ENCODE measurements at places on chromosomes 3 and 15.

- no peak for DNase-seq
Measured at GRCh38 chr3:69009559-69010410, 3.7 kb downstream of the EOGT start.

DNA sequence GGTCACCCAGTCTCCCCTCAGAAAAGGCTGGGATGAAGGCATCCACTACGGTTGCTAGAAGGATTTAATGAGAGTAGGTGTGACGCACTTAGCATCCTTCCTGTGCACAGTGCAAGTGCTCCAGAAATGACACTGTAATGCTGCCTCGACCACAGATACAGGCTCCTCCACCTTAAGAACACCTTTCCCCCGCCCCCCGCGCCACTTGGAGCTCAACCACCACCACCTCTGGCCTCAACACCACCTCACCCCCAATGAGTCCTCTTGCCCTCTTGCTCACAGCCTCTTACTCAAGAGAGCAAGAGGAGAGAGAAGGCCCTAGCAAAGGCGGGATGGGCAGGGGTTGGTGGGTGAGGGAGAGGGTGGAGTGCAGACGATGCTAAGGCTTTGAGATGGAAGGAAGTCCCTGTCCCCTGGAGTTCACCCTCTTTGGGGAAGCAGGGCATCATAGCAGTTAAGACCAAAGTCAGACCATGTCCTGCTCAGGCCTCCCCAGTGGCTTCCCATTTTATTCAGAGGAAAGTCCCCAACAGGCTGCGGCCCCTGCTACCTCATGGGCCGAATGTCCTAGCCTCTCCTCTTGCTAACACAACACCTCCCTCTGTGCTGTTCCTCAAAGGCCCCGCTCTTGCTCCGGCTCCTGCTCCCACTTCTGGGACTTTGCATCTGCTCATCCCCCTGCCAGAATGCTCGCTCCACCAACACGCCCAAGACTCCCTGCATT is 8.3 kb downstream of the STARD5 start:
- no peak for DNase-seq

- DNase-seq, result no peak
Measured at GRCh38 chr3:146044046-146044445, 116.9 kb downstream of the PLOD2 start.

DNA sequence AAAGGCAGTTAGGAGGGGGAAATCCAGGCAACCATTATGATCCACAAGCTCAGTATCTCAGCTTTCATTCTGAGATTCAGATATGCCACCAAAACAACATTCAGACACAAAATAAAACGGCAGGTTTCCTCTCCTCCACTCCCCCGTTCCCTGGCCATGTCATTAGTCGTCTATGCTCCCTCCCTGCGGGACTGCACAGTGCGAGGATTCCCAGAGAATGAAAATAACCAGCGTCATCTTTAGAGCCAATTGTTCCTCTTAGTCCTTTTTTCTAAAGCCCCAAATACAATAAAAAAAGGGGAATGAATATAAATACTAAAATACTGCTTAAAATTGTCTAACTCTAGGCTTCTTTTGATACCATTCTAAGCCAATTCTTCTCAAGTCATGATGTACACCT is 7.8 kb upstream of the SLCO3A1 start:
- DNase-seq, result no peak

GRCh38 chr3:138850151-138850550 is 15.4 kb upstream of the PIK3CB start:
- DNase-seq, result no peak

- no peak for DNase-seq
Measured at GRCh38 chr15:60704717-60705116, 225.8 kb upstream of the ICE2 start.

- no peak for DNase-seq
Measured at GRCh38 chr15:27172821-27173220, 201.8 kb downstream of the GABRG3 start.

DNA sequence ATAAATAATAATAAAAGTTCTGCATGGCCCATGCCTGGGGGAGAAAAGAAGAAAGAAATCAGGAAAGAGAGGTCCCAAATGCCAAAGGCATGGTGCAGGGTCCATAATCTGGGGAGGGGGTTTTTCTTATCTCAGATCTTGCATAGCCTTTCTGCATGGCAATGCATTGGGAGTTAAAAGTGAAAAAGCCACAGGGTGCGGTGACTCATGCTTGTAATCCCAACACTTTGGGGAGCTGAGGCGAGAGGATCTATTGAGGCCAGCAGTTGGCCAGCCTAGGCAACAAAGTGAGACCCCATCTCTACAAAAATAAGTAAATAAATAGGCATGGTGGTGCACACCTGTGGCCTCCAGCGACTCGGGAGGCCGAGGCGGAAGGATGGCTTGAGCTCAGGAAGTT is 76.8 kb upstream of the GATA2 start:
- no peak for DNase-seq

GRCh38 chr15:55791551-55792400 is 48.8 kb upstream of the PRTG start:
- peak; percentile 67 for DNase-seq

DNA sequence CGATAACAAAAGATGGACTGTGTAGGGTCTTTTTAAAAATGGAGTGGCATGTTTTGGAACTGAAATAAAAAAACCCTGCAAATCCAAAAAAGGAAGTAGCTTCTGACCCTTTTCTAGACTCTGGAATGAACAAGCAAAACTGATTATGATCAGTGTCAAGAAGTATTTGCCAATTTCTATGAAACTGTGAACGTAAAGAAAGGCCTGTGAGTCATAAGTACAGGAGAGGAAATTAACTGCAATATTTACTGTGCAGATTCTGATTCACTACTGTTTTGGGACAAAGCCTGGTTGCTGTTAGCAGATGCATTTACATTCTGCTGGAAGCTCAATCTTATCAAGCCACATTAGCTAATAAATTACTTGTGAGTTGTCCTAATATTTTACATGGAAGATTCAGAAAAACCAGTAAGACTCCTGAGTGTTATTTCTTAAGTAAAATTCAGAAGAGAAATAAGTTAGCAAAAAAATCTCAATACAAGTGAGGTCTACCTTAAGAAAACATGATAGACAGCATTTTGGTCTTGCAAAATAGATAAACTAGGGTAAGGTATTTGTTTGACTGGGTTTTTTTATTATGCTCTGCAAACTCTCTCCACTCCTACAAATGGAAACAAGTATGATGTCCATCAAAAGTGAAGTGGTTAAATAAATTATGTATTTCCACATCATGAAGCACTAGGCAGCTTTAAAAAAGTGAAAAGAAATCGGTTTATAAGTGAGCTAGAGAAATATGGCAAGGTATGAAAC is 90.2 kb upstream of the LMOD3 start:
- peak; percentile 61 for DNase-seq

- peak; percentile 44 for DNase-seq
Measured at GRCh38 chr3:56251343-56251945, 216.8 kb downstream of the ERC2 start.

Measured in DMS53 (cell line).